Esophagus squamous epithelium (tissue), 5 donors: ENCODE measurements at places on chromosomes 6 and 20. TPM values are rescaled to one million over a fixed set of nuclear protein-coding genes. Genes with fewer than 3 reads are reported as not detected.
A peak's percentile ranks its signal among the peaks of the same experiment; 100 is the strongest.

GRCh38 chr20:16216227-16216913 lies 356.9 kb downstream of the KIF16B start:
- H3K4me3 ChIP-seq, result no peak overlapping the region
- no peaks in the 10 kb centered on the region for H3K36me3 ChIP-seq
- DNase-seq, result no peak

- H3K4me1 ChIP-seq, result peaks cover 13% of the 10 kb centered on the region
- no peaks in the 10 kb centered on the region for H3K27me3 ChIP-seq
- no peak overlapping the region for H3K27ac ChIP-seq
- no peak for DNase-seq
- no peak overlapping the region for H3K4me3 ChIP-seq
These were observed 126.9 kb upstream of the TIAM2 start for GRCh38 chr6:154868143-154868594.

DNA sequence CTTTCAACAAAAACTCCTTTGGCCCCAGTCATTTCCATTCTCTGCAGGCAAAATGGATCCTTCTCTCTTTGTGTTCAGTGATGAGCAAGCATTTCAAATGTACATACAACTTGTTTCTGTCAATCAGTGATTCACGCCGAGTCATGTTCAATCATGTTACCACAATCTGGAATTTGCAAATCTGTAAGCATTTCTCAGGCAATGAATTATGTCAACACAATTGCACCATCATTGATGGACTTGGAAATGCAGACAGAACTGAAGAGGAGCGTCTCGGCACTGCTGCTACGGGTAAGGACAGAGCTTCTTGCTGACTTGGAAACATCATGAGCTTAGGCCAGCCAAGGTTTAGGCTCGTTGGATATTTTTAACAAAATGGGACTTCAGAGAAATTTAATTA lies 132.8 kb upstream of the AGPAT4 start:
- H3K27me3 ChIP-seq, result no peaks in the 10 kb centered on the region
- peak overlapping the region; percentile 48 for H3K27ac ChIP-seq
- H3K4me3 ChIP-seq, result no peak overlapping the region
- H3K36me3 ChIP-seq, result no peaks in the 10 kb centered on the region
- no peak for DNase-seq

DNA sequence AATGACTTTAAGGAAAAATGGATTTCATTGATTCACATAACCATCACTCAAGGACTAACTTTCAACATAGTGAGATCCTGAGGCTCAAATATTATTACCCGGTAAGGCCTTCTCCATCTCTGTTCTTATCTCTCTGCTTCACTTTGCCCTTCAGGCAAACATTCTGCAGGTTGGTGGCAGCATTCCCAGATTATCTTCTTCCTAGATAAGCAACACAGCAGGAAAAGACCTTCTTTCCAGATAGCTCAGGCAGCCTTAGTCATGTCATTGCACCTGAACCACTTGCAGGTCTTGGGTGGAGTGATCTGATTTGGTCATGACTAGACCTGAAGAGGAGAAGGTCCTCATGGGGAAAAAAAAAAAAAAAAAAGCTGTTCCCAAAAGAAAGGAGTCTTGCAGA lies 5.3 kb upstream of the HIVEP2 start:
- H3K4me3 ChIP-seq, result no peak overlapping the region
- DNase-seq, result no peak
- no peak overlapping the region for H3K27ac ChIP-seq
- no peaks in the 10 kb centered on the region for H3K27me3 ChIP-seq
- H3K4me1 ChIP-seq, result no peaks in the 10 kb centered on the region

DNA sequence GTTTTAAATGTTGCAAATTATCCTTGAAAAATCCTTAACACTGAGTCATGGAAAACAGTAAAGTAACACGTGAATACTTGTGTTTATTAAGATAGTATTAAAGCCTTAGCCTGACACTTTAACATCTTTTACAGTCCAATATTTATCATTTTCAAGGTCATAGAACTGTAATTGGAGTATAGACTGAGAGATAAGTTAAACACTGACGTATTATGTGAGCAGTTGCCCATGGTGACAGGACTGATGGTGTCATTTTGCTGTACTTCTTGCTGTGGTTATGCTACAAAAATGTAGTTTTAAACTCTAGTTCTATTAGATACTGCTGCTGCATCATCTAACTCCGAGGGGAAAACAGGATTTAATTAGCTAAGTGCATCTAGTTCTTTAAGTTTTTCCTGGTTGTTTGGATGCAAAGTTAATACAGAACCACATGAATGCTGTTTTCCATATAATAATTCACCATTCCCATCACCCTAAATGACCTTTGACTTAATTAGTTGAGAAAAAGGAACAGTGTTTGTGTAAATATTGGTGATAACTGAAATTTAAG lies 37.8 kb downstream of the SLC2A12 start:
- no peaks in the 10 kb centered on the region for H3K27me3 ChIP-seq
- no peak overlapping the region for H3K27ac ChIP-seq
- no peak for DNase-seq
- no peaks in the 10 kb centered on the region for H3K36me3 ChIP-seq

- no peaks in the 10 kb centered on the region for H3K27me3 ChIP-seq
- no peaks in the 10 kb centered on the region for H3K36me3 ChIP-seq
- DNase-seq, result no peak
- peaks cover 41% of the 10 kb centered on the region for H3K4me1 ChIP-seq
- no peak overlapping the region for H3K4me3 ChIP-seq
- H3K27ac ChIP-seq, result no peak overlapping the region
These were observed 189.6 kb downstream of the JARID2 start for GRCh38 chr6:15435468-15435867.

PRSS16 gene
- 11.2 TPM for total RNA-seq

KCNG1 gene
- total RNA-seq, result 5.3 TPM

SIRPB2 gene
- total RNA-seq, result 1.5 TPM
